ENCODE measurements at places on chromosomes 11 and 22.

DNA sequence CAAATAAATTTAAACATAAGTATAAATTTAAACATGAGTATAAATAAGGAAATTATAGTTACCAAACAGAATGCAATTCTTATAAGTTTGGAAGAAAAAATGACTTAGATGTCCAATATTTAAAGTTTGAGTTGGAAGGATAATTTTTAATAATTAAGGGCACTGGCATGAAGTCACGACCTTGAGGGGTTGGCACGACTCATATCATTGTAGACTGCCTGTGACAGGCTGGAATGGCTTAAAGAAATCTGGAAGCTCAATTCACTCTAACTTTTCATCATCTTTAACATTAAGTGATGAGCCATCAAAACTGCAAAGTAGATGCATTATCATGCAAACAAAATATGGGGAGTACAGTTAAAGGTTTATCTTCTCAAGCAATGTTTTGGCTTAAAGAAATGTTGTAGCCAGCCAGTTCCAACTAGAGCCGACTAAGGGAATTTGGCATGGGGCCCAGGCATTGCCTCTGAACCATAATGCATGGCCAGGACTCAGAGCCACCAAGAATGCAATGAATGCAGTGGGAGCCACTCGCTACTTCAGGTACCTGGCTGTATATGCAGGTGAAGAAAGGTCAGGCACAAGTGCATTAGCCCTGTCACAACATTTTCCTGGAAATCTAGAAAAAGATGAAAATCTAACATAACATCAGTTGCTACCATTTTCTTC lies 33.4 kb downstream of the PGR start:
- no peak for DNase-seq

DNA sequence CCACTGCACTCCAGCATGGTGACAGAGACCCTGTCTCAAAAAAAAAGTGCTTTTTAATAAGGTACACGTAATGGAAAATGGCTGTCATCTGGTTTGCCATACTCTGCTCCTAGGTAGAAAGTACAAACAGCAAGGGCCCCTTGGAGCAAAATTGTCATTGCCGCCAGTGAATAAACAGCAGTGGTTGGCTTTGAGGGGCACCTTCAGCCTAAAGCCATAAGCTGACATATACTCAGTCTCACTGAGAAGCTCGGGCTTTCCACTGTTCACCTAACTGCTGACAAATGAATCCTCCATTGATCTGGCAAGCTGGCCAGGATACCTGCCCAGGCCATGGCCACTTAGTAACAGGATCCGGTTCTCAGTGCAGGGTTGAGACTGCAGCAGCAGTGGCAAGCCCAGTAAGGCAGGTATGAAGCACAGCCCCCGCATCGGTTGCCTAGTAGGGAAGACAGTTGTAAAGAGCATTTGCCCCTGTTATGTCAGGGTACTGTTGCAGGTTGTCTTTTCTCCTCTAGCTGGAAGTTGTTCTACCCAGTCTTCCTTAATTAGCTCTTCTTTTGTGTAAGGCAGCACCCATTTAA lies 38.8 kb downstream of the MARK2 start:
- DNase-seq: no peak

GRCh38 chr11:69443138-69443967 lies 38.1 kb upstream of the LINC01488 start:
- peak; percentile 84 for DNase-seq

DNA sequence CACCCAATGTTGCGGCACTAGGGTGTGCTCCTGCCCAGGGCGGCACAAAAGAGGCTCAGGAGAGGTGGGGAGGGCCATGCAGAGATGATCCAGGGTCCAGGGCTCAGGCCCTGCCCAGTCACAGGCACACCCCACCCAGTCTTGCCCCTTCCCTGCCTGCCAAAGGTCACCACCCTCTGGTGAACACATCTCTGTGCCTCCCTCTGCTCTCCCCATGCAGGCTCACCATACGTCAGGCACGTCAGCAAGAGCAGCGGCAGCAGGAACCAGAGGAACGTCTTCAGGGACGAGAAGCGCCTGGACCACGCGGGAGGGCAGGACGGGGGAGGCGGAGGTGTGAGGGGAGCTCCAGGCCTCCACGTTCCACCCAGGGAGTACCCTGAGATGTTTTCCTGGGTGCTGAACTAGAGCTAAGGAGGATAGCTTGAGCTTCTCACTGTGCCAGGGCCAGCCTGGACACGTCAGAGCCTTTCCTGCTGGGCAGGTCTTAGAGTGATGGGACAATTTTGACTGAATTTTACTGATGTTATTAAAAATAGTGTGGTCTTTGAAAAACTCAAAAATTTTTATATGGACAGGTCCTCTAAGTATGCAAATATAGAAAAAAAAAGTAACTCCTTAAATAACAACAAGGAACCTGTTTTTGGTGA lies 7.2 kb downstream of the SUN2 start:
- DNase-seq: no peak

DNA sequence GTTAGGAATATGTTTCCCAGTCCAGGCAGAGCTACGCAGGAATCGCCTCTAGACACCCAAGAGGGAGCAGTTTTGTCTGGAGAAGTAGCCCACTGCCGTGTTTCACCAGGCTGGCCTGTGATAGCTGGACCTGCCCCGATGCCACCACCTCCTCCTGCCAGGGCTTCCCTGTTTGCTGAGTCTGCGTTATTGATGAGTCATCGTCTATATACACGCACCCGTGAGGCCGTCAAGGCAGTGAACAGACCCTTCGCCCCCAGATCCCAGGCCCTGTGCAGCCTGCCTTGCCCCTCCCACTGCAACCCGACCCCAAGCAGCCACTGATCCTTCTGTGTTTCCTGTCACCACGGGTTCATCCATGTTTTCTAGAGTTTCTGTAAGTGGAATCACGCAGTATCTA lies 141.9 kb downstream of the IGLL1 start:
- no peak for DNase-seq

GRCh38 chr11:75925785-75926164 lies 110.8 kb downstream of the UVRAG start:
- no peak for DNase-seq

- DNase-seq: peak; percentile 99
Observed at GRCh38 chr11:128297091-128297651, 290.2 kb downstream of the ETS1 start.

- DNase-seq: no peak
Observed at GRCh38 chr22:37358917-37359316, 68.4 kb downstream of the ELFN2 start.

DNA sequence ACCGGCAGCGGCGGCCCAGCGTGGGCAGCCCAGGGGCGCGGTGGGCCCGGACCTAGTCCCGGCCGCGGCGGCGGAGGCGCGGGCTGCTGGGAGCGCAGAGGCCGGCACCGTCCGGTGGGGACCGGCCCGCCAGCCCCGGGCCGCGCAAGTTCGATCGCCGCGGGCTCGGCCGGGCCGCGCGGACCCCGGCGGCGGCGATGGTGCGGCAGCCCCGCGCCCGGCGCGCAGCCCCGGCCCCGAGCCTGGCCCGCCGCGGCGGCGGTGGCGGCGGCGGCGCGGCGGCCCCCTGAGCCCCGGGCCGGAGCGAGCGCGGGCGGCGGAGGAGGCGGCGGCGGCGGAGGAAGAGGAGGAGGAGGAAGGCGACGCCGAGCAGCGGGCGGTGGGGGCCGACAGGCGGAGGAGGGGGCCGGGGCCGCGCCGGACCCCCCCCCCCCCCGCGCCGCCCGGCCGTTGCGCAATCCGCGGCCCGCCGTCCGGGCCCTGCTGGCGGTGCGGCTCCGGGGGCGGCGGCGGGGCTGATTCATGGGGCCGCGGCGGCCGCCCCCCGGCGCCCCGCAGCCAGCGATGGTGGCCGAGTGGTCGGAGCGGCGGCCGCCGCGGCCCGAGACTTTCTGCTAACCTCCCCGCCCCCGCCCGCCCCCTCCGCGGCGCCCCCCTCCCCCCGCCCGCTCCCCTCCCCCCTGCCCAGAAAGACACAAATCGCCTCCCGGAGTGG lies 1251.9 kb downstream of the BRD1 start:
- no peak for DNase-seq

DNA sequence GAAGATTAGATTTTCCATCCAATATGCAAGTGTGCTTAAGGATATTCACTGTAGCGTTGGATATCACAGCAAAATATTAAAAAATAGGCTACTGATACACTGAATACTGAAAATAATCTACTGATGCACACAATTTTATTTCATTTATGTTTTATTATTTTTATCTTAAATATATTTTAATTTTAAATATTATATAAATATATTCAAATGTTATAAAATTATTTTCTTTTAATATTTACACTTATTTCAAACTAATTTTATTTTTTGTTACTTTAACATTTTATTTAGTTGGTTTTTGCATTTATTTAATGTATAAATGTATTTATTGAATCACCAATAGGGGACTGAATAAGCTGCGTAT lies 12.3 kb downstream of the MMP3 start:
- no peak for DNase-seq

DNA sequence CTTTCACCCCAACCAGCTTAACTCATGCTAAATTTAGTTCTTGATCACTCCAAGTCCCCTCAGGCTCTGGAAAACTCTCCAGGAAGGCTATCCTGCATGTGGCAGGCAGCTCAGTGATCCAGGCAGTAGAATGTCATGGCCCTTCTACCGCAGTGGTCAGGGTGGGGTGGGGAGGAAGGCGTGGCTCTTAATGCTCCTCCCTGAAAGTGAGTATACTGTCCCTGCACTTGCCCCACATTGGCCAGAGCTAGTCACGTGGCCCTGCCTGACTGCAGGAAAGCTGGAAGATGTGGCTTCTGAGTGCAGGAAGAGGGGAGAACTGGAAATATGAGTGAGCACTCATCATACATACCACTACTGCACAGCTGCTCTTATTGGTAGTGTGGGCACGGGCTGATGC lies 102.1 kb downstream of the GRAMD1B start:
- DNase-seq: no peak

DNA sequence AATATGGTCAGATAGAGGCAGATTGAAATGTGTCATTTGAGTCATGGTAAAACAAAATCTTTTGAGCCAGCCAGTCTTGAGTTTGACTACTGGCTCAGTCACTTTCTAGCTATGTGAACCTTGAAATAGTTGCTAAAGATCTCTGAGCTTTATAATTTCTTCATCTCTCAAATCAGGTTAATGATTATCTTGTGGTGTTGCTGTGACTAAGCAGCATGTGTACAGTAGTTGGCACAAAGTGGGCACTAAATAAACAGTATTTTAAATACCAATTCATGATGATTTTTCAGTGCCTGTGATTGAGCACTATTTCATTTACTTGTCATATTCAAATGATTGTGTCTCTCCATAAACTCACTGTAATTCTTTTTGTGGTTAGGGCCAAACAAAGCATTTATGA lies 70.8 kb downstream of the RAB38 start:
- DNase-seq: no peak

DNA sequence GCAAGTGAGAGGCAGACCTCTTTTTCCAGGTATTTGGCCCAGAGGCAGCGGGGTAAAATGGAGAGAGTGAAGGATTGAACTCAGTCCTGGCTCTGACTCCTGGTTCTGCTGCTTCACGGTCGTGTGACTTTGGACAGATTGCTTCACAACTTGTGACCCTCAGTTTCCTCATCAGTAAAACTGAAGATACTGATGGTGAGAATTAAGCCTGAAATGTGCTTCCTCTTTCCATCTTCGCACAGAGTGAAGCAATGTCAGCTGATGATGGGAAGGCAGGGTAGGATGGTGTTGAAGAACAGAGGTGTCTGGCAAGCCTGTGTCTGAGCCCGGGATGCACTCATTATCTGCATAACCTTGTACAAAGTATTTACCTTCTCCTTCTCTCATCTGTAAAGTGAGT lies 59.0 kb downstream of the UBASH3B start:
- DNase-seq: no peak

DNA sequence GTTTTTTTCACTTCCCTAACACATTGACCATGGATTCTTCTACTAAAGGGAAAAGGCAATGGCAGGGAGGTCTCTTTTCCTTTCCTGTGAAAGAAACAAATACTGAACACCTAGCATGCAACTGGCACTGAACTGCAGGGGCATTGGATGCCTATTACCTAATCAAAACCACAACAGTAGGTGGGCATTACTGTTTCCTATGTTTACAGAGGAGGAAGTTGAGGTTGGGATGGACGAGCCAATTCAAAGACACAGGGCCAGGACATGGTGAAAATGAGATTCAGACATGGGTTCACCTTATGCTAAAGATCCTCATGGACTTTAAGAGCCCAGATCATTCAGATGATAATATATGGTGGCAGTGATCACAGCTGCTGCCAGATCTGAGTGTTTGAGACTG lies 407.0 kb downstream of the MIAT start:
- DNase-seq: no peak

GRCh38 chr22:32255726-32256125 lies 579 bp upstream of the SLC5A4 start:
- no peak for DNase-seq

DNA sequence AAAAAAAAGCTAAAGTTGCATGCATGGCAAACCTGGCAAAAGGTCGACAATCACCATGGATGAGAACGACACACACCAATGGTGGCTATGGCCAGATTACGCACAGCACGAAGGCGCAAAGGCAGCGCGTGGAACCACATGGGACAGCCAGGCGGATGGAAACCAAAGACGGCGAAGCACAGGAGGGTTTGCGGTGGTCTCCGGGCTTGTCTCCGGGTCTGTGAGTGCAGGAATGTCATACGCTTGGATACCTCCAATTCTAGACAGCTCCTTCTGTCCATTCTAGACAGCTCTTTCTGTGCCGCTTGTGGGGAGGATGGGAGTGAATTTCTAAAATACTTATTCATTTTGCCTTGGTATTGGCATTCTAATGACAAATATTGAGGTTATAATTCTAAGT lies 685.4 kb downstream of the BRD1 start:
- DNase-seq: no peak

DNA sequence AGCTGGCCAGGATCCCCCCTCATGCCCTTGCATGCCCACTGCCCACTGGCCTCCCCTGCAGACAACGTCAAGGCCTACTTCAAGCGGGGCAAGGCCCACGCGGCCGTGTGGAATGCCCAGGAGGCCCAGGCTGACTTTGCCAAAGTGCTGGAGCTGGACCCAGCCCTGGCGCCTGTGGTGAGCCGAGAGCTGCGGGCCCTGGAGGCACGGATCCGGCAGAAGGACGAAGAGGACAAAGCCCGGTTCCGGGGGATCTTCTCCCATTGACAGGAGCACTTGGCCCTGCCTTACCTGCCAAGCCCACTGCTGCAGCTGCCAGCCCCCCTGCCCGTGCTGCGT lies 7.9 kb downstream of the AIP start:
- DNase-seq: no peak

GRCh38 chr11:121722431-121723245 lies 269.9 kb upstream of the SORL1-AS1 start:
- DNase-seq: peak; percentile 55

GRCh38 chr11:64764040-64764611 lies 4.4 kb upstream of the PYGM start:
- no peak for DNase-seq

DNA sequence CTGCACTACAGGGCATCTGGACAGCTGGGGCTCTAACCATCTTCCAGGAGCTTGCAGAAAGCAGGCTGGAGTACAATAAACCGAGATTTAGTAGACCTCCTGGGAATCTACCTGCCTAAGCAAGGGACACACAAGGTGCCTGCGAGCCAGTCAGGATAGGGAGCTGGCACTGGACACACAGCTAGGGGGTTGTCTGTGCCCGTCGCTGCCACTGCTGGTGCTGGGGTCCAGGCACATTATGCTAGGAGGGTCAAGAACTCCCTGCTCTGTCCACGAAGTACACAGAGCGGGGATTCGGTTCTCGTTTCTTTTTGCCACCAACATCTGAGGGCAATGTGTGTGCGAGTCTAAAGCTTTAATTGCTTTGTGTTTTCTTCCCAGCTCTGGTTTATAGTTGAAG lies 4.2 kb downstream of the RIC8A start:
- no peak for DNase-seq

- DNase-seq: no peak
Observed at GRCh38 chr22:28873183-28873963, 10.0 kb upstream of the ZNRF3 start.
